Activated naive CD4-positive, alpha-beta T cell treated with anti-CD3 and anti-CD28 coated beads for 36 hours (primary cell): ENCODE measurements at places on chromosomes 11 and 22. TPM values are rescaled to one million over a fixed set of nuclear protein-coding genes. Genes with fewer than 3 reads are reported as not detected.

- no peak for DNase-seq
Measured at GRCh38 chr11:69055212-69055586, 6.5 kb downstream of the TPCN2 start.

GRCh38 chr11:102734650-102735049, 9.9 kb upstream of the MMP8 start:
- DNase-seq = no peak

- DNase-seq = no peak
Measured at GRCh38 chr11:72216638-72217037, at the start of gene FOLR2. Gene FOLR2, plus strand, starts transcription at chr11:72216794. Its CDS starts 1,791 bp downstream, at chr11:72218585.

- no peak for DNase-seq
Measured at GRCh38 chr11:36455658-36456111, 54.4 kb downstream of the TRAF6 start.

DNA sequence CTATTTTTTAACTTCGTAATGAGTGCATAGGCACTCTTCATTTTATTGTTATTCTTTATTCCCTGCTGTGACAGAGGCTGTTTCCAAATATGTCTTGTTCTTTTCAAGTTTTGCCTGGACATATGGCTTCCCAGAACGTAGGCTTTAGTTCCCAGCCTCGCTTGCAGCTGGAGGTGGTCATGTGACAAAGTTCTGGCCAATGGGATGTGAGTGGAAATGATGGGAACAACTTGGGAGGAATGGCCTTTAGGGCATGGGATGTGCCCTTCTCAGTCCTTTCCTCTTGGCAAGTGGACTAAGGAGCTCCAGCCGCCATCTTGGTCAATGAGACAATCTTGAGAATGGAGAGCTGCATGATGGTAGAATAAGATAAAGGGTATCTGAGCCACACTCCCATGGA, 70.8 kb upstream of the EIF3D start:
- no peak for DNase-seq

- no peak for DNase-seq
Measured at GRCh38 chr11:63961608-63962412, 12.6 kb upstream of the COX8A start.

- DNase-seq = no peak
Measured at GRCh38 chr11:92770419-92770818, 199.0 kb upstream of the MTNR1B start.

DNA sequence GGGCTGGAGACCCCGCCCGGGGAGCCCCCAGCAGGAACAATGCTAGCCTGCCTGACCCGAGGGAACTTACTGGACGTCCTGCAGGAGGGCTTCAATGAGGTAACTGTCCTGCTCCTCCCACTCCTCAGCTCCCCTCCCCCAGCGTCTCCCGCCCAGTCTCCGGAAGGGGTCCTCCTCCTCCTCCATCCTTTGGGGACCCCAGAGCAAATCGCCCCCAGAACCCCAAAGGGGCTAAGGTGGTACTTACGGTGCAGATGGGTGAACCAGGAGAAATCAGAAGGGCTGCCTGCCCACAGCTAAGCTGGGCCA, 272 bp downstream of the DIXDC1 start:
- DNase-seq = no peak

GRCh38 chr11:65113839-65114238, 2.2 kb downstream of the TM7SF2 start:
- no peak for DNase-seq

GRCh38 chr11:27718863-27719545, 18.7 kb upstream of the BDNF start:
- no peak for DNase-seq

DNA sequence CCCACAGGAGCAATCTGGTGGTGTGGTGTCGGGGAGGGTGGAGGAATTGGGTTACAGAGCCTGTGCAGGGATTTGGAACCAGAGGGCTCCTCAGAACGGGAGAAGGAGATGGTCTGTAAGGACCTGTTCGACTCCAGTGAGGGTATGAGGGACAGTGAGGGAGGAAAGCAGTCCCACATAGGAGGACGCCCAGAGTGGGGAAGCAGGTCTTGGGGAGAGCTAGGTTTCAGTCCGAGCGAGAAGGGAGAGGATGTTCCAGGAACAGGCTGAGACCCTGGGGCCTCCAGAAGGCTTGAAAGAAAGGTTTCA, 32.0 kb upstream of the GNAZ start:
- no peak for DNase-seq

DNA sequence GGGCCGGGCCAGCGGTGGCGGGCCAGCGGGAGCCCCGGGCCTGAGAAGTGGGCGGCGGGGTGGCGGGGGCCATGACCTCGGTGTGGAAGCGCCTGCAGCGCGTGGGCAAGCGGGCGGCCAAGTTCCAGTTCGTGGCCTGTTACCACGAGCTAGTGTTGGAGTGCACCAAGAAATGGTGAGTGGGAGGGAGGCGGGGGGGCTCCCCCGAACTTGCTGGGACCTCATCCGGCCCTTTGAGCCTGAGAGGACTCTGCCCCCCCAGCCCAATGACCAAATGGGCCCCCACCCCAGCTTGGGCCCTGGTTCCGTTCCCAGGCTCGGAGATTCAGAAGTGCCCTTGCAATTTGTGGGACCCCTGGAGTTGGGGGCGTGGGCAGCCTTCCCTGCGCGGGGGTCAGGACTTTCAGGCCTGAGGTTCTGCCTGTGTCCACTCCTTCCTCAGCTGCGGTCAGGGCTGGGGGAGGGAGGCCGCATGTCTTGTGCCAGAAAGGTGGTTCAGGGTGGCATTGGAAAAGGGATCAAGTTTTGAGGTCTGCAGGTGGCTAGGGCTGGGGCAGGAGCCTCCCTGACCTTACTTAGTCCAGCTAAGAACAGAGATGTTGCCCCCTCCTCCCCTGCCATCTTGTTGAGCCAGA, 496 bp downstream of the EHBP1L1 start:
- DNase-seq = peak; percentile 45

GRCh38 chr22:20437613-20438426, at the start of gene SCARF2:
Gene SCARF2, minus strand, starts transcription at chr22:20437825. Its CDS starts 71 bp downstream, at chr22:20437754.
- DNase-seq = no peak

DNA sequence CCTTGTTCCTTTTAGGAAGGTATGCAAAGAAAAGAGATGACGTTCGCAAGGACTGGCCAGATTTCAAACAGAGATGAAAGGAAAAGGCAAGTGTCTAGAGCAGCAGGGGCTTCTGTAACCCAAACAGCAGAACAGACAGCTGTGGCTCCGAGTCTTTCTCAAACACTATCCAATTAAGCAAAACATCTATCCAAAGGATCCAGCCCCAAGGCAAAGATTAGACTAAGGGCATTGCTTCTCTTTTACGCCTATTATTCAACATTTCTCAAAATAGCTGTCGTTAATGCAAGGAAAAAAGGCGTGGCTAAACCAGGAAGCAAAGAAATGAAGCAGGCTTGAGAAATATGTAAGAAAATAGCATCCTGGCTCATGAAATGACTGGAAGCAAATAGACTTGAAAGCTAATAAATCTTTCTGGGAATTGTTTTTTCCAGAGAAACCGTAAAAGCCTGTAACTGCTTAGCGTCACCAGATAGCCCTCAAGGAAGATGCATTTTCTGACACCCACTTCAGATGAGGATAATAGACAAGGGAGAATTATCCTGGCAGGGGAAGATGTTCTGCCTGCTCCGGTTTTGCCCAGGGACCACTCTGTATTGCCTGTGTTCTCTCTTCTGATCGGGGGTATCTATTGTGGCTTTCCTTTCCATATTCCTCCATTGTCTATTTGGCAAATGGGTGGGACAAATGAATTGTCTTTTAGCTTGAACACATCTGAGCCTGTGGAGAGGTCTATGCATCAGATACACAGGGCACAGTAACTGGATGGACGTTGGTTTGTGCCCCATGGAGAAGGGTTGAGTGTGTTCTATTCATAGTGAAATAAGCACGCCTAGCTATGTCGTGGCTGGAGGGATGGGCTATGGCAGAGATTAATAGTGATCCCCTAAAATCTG, 20.2 kb downstream of the C11orf96 start:
- no peak for DNase-seq

- DNase-seq = no peak
Measured at GRCh38 chr22:47000256-47000655, 237.8 kb downstream of the TBC1D22A start.

DNA sequence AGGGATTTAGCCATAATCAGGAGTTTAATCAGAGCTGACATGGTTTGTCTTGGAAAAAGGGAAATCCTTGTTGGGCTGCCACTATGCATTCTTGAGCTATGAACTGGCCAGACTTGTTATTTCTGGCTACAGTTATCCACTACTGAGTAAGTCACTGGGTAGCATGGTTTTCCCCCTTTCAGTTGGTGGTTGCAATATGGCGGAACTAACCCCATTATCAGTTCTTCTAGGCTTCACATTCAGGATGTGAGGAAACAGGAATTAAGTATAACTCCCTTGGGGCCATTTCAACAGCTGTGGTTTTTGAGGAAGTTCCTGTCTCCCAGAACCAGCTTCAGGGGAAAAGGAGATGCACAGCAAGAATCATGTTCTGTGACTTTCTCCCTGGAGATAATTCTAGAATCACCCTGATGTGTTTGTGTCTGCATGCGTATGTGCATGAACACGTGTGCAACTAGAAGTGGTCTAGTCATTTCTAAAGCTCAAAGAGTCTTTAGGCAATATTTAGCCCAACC, 103.0 kb upstream of the CD44 start:
- DNase-seq = no peak

GRCh38 chr11:30653606-30654005, 67.5 kb upstream of the MPPED2 start:
- DNase-seq = no peak

DNA sequence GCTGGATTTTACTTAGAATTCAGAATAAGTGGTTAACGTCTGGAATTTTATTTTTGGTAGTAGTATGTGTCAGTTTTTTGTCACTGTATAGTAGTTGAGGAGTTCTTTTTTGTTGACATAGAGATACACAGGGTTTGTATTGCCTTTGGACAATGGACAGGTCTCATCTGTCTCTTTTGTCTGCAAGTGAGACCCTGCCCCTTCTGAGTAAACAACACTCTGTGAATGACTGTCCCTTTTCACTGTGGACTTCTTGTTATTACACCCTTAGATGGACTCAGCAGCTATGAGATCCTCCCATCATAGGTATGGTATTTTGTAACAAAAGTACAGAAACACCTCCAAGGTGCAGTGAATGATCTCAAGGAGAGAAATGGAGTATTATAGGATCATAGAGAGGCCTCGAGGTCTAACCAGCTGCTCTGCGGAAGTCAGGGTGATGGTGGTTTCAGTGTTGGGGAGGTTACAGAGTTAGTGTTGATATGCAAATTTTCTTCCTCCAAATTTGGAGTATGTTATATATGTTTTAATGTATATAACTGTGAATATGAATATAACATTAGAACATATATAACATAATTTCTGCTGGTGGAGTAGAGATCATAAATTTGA, 7.8 kb downstream of the PPP6R3 start:
- peak; percentile 51 for DNase-seq

GRCh38 chr11:74766905-74767304, 18.3 kb downstream of the RNF169 start:
- DNase-seq = no peak

- DNase-seq = no peak
Measured at GRCh38 chr11:19939415-19939929, 220.8 kb downstream of the DBX1 start.

DNA sequence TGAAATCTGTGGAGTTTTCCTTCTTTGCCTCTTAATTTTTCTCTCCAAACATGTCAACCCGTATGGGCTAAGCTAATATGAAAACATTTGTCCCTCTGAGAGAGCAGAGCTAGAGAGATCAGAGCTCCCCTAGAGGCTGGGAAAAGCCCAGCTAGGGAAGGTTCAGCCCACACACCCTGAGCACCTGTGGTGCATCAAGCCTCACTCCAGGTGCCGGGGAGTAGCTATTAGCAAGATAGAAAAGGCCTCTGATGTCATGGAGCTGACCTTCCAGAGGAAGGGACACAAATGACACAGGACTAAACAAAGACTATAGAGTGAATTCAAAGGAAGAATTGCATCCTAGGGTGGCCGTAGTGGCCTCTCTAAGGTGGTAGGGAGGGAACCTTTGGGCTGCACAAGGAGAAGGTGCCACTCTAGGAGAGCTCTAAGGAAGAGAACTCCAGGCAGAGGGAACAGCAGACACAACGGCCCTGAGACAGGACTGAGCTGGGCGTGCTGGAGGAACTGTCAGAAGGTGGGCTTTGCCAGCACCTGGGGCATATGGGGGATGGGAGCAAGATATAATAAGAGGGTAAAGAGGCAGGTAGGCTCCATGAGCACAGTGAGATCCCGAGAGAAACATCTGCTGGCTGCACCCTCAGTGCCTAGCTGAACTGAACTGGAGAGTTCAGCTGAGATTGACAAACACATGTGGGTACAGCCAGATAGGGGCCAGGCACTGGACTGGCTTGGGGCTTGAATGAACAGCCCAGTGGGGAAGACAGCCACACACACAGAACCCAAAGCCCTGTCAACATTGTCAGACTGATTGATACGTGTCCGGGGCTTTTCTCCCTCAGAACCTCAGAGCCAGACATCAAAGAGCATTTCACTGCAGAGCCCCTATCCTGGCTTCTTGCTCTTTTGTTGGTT, 65.5 kb upstream of the DRD2 start:
- DNase-seq = no peak

DNA sequence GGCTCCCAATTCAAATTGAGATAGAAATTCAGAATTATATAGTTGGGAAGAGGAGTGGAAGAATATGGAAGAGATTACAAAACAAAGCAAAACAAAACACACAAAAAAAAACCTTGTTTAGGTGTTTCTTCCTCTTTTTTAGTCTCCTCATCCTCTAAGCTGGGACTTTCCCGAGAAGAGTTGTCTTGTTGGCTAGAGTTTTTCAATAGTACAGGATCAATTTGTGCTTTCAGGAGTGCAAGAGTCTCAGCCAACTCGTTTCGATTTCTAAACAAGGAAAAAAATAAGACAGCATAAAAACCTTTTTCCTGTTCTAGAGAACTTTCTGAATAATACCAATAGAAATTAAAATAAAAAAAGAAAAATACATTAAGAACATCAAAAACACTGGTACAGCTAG, 87.8 kb upstream of the CLNS1A start:
- DNase-seq = no peak

GRCh38 chr11:124898711-124899110, 1.0 kb upstream of the ROBO4 start:
- DNase-seq = no peak

- DNase-seq = peak; percentile 59
Measured at GRCh38 chr11:59429924-59430516, 3.8 kb upstream of the OR5A2 start.

Gene AHNAK
- 9.2 TPM for total RNA-seq

Gene KRTAP5-7
- not detected for total RNA-seq

Gene CFL1
- 1,085 TPM for total RNA-seq

Gene TSPAN4
- total RNA-seq = 6.3 TPM

Gene FOLR2
- not detected for total RNA-seq

Gene MAPK12
- 12.4 TPM for total RNA-seq

Gene UPK3A
- total RNA-seq = not detected

Gene APOA1
- total RNA-seq = not detected

Gene OTOG
- not detected for total RNA-seq

Gene POU2AF2
- not detected for total RNA-seq

Gene CCDC90B
- total RNA-seq = 29.5 TPM

Gene HEPN1
- total RNA-seq = not detected

Gene DESI1
- total RNA-seq = 57.3 TPM
